ENCODE measurements at places on chromosomes 3 and 15.

DNA sequence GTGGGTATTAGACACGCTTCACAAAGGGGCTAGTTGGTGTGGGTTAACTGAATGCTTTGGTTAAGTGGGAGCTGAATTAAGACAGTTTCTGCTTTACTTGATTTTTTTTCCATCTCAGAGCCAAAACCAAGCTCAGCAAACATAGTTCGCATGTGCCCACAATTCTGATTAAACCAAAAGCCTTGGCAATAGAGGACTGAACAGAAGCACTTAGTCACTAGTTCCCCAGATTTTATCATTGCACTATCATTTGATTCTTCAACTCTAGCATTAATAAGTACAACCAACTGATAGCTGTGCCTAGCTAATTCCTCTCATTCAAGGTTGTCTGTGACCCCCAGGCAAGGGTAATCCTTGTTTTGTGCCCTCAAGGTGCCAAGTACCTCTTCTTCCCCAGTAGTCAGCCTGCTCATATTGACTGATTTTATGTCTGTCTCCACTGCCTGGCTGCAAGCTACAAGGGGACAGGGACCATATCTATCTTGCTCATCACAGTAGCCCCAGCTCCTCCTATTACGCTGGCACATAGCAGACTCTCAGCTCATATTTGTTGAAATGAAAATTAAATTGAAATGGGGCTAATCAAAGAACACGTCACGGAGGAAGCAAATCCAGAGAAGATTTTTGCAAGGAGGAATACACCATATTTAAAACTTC, 9.9 kb upstream of the ARHGEF3 start:
- DNase-seq = no peak

DNA sequence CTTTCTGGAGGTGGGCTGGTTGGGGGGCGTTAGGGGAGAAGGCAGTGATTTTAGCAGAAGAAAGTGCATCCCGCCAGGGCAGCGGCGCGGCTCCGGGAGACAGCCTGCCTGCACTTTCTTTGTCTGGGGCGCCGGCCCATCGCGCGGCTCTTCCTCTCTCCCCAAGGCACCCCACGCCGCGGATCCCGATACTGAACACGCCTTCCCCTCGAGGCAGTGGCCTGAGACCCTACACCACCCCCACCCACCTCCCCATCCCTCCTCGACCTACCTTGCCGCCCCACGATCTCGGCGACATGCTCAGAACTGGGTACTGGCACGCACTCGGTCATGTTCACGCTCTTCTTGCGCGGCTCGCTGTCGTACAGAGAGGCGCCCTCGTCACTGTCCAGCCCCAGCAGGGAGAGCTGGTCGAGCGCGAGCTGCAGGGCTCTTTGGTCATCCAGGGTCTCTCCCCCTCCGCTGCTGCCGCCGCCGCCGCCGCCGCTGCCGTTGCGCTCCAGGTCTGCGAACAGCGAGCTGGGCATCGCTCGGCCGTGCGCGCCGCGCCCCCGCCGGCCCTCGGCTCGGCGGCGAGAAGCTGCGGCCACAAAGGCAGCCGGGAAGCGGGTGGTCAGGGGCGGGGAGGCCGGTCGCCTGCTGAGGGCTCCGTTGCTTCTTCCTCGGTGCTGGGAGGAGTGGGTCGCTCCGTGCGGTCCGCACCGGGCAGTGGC, 483 bp downstream of the MEX3B start:
- no peak for DNase-seq

DNA sequence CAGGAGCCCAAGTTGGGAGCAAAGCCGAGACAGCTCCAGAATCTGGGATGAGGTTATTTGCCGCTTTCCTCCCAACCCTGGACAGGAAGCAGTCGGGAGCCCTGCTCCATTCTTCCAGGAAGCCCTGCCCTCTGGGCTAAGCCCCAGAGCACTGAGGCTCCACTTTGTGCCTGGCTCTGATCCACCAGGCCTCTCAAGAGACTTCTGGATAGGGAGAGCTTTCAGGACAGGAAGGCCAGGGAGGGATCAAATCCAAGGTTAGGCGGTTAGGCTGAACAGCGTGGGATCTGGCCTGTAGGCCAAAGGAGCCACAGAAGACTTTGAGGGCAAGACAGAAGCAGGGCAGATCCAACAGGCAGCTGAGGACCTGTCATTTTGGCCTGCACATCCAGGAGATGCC, 835 bp downstream of the STOML1 start:
- DNase-seq = no peak

- DNase-seq = no peak
Measured at GRCh38 chr3:122366379-122366749, 16.7 kb downstream of the MIX23 start.

DNA sequence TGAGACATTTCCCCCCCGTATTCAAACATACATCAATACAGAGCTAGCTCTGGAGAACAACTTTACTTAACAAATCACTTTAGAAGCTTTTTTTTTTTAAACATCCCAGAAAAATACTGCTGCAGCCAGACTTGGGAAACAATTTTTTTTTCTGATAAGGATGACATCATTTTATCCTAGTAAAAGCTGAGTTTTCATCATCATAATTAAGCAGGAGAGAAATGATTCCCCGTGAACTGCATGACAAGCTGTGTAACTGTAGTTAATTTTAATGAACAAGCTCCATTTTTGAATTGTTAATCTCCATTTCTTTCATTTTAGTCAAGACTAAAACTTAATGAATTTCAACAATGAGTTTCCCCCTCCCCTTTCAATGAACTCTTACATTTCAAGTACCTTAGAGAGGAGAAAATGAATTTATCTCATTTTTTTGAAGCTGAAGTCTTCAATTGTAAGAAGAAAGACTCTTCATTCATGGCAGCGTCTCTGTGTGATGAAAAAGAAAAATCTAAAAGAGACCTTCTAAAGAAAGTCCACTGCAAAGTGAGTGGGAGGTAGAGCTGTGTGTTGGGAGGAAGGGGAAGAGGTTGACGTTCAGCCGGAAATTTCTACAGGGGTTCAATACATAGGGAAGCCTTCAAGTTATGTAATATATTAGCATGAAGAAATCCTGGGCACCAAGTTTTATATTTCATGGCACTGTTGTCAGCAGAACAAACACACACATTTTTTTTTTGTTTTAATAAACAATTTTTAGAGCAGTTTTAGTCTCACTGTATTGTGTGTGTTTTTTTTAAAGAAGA, 31.7 kb downstream of the HES1 start:
- DNase-seq = no peak

DNA sequence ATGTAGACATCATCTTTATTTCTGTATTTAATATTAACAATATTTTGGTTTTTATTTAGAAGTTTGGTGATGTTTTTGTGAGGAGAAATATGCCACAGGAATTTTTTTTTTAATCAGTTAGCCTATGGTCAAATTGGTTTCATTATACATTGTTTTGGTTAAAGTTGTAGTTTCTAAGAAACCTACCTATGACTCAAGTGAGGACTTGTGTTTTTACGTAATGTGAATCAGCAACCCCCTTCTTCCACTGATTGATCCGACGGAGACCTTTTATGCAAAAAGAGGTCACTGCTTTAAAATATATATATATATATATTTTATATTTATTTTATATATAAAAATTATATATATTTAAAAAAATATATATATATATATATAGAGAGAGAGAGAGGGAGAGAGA, 698.1 kb downstream of the FHIT start:
- DNase-seq = no peak

DNA sequence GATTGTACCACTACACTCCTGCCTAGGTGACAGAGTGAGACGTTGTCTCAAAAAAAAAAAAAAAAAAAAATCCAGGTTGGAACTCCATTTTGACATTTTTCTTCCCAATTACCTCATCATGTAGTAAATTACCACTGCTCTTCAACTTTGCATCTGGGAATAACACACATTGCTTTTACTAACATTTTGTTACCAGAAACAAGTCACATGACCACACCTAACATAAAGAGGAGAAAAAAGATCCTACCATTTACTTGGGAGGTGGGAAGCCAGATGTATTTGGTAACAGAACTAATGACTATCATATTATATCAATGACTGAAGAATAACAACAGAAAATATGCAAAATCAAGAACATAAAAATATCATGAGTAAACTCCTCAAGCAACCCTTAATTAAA, 49.6 kb downstream of the ULK4 start:
- DNase-seq = no peak

- DNase-seq = no peak
Measured at GRCh38 chr3:71672807-71673206, 52.4 kb downstream of the EIF4E3 start.

DNA sequence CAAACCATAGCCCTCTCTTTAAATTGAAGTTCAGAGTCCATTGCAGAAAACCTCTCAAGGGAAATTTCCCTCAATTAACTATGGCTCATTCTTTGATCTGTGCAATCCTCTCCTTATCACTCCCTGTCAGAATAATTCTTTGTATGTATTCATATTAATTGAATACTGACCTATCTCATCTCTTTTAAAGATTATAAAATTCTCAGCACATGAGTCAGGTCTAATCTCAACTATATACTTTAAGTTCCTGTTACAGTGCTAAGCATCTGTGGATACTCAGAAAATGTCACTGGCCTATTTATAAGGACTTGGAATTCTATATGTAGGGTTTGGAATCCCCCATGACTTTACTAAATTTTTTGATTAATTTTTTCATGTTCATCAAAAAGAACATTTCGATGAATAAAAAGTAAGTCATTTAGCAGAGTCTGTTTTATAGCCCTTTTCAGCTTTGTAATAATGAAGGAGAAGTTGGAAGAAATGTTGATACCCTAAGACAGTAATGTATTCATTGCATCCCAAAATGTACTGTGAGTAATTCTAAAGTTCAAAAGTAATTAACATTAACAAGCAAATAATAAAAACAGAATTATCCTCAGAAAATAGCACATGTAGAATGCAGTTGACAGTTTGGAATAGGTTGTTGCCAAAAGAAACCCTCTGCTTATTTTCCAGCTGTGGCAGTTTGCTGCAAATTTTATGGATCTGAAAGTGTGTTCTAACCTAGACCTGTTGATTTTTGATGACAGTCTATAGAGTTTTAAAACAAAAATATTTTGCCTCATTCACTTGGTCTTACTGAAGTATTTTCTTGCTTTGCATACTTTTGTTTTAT, 503.4 kb upstream of the CBLB start:
- DNase-seq = no peak

DNA sequence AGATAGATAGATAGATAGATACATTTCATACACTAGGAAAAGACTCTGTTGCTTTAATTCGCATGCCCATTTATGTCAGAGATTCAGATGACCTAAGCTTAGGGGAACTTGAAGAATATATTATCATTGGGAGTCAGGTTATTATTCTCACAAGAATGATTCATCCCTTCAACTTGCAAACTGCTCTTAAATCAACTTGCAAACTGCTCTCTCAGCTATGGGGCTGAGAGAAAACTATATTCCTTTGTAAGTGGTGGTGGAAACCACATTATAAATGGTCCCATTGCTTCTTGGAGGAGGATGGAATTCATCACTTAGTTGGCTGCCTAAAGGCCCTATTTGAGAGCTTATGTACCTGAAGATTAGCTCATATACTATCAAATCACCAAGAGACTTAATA, 160.9 kb upstream of the STAC start:
- DNase-seq = no peak
